ENCODE measurements at places on chromosomes 5 and 9. TPM values are rescaled to one million over a fixed set of nuclear protein-coding genes. Genes with fewer than 3 reads are reported as not detected.

DNA sequence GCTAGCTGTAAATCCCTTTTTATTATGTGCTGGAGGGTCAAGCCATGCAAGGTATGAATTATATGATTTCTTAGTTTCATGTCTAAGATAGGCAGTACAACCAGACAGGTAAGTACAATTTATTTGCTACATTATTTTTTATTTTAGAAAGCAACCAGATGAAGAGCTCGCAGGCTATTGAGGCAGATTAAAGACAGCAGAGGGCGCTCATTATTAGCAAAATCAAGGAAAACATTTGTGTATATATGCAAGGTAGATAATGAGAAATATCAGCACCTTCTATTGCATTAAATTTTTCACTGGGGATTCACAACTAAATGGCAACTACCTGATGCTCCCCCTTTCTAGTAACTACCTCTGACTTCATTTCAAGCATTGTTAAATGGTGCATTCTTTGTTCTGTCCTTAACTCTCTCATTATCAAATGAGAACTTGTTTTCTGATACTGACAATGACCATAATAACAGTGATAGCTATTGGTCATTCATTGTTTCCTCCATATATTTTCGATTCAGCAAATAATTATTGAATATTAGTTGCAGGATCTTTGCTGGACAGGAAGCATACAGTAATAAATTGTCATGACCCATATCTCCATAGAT is 8.6 kb downstream of the SCGB3A2 start:
- no peaks in the 10 kb centered on the region for H3K27me3 ChIP-seq
- H3K36me3 ChIP-seq, result no peaks in the 10 kb centered on the region
- no peak overlapping the region for H3K27ac ChIP-seq
- H3K4me3 ChIP-seq, result no peak overlapping the region

GRCh38 chr5:151154931-151155774 is 2.4 kb downstream of the ANXA6 start:
- peak overlapping the region; percentile 55 for H3K4me3 ChIP-seq
- H3K4me1 ChIP-seq, result peaks cover 83% of the 10 kb centered on the region
- H3K27ac ChIP-seq, result peak overlapping the region; percentile 88
- H3K27me3 ChIP-seq, result no peaks in the 10 kb centered on the region

DNA sequence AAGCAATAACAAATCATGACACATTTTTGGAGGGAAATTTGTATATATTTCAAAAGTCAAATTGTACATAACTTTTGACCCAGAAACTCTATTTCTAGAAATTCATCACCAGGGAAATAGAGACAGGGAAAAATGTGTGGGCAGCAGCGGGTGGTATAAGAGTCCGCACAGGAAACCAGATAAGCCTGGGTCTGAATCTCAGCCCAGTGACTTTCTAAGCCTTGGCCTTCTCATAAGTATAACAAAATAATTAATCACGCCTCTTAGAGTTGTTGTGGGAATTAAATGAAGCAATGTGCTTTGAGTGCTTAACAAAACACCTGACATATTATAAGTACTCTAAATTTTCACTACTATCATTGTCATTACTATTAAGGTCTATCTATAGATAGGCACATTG is 149.2 kb upstream of the DAP start:
- no peak overlapping the region for H3K4me3 ChIP-seq
- DNase-seq, result no peak
- H3K36me3 ChIP-seq, result no peaks in the 10 kb centered on the region
- H3K27me3 ChIP-seq, result no peaks in the 10 kb centered on the region
- H3K27ac ChIP-seq, result no peak overlapping the region

- no peak overlapping the region for H3K27ac ChIP-seq
- no peak for DNase-seq
- H3K4me3 ChIP-seq, result no peak overlapping the region
- H3K36me3 ChIP-seq, result no peaks in the 10 kb centered on the region
Observed at GRCh38 chr9:3323714-3324113, 202.1 kb downstream of the RFX3 start.

- no peaks in the 10 kb centered on the region for H3K36me3 ChIP-seq
- no peak overlapping the region for H3K27ac ChIP-seq
- no peak overlapping the region for H3K4me3 ChIP-seq
- H3K27me3 ChIP-seq, result no peaks in the 10 kb centered on the region
- peaks cover 9% of the 10 kb centered on the region for H3K4me1 ChIP-seq
Observed at GRCh38 chr5:74030821-74031220, 404.8 kb downstream of the ARHGEF28 start.

GRCh38 chr9:121596515-121596914 is 54.9 kb upstream of the DAB2IP start:
- H3K27ac ChIP-seq, result no peak overlapping the region
- no peak overlapping the region for H3K4me3 ChIP-seq
- H3K36me3 ChIP-seq, result no peaks in the 10 kb centered on the region
- peaks cover 19% of the 10 kb centered on the region for H3K27me3 ChIP-seq

The ACTL7B gene
- not detected for total RNA-seq

The BARHL1 gene
- total RNA-seq, result not detected

The MED22 gene
- 33.7 TPM for total RNA-seq

All from spleen (tissue), 13 donors.